ENCODE measurements at places on chromosomes 2 and 18.

DNA sequence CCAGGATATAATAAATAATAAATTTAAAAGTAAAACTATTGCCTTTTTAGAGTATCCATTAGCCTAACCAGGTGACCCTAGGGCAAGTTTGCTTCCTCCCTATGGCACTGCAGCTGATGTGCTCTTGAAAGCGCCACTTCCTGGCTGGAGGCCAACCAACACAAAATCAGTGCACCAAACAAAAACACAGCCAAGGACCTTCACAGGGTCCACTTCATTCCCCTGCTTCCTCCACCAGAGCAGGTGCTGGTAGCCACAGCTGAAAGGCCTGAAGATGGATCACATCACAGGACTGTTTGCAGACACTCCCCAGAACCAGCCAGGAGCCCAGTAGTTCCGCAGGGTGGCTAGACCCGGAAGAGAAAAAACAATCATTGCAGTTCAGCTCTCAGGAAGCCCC lies 108.8 kb downstream of the TWIST2 start:
- DNase-seq, result no peak

- DNase-seq, result no peak
Observed at GRCh38 chr2:217527590-217528202, 475.1 kb downstream of the TNS1 start.

DNA sequence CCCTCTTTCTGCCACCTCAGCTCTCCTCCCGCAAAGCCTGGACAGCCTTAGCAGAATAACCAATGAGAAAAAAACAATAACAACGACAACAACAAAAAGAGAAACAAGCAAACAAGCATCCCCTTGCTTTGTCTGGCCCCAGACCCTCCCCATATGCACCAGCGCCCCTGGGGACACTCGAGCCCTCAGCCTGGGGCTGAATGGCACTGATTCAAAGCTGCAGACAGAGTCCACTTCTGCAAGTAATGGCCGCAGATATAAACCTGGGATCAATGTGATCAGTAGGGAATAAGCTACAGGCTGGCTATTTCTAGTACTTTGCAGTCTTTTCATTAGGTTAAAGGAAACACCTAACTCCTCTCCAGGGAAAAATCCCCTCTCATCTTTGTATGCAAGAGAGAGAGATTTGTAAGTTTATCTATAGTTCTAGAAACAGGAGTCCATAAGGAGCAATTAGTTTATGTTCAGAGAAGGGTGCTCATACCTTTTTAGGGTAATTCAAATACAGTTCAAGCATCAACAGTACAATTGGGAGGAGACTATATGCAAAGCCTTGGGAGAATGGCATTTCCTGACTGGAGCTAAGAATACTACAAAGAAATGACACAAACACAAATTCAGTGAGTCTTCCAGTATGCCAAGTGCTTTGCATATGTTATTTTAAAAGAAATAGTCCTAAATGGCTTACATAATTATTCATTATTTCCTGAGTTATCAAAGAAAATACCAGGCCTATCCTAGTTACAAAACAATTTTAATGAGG lies 122.3 kb upstream of the DDX18 start:
- no peak for DNase-seq

GRCh38 chr2:44769349-44770011 lies 172.0 kb upstream of the SIX3 start:
- no peak for DNase-seq

GRCh38 chr2:129803871-129804270 lies 175.6 kb upstream of the RAB6C start:
- DNase-seq, result no peak

DNA sequence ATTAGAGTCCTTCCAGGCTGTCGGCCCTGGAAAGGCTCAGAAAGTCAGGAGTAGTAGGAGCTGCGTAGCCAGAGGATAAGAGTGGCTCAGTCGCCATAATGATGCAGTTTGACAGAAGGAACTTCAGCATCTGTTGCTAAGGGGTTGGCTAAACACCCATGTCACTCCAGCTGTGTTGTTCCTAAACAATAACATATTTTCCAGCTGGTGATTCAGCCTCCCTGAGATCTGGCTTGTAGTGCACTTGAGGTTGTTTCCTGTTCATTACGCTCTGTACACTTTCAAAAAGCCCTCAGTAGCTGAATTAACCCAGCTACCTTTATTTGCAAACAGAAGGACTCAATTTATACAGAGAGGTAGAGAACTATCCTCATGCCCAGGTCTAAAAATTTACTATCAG lies 39.7 kb upstream of the EPAS1 start:
- no peak for DNase-seq

DNA sequence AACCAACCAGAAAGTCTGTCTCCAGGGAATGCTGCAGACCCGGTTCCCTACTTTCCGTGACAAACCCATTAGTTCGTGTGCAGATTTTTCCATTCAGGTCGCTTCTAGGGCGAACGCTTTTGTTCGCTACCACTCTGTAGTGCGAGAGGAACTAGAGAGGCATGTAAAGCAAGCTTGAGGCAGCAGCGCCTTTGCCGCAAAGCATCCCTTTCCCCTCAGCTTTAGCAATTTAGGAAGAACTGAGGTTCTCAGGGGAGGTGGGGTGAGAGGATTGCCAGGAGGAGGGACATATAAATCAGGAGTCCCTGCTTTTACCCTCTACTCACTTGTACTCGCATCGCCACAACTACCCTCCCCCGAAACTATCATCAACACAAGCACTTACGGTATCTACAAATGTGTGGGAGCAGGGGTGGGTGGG lies 748 bp upstream of the ZNF804A start:
- DNase-seq, result peak; percentile 50

- DNase-seq, result no peak
Observed at GRCh38 chr2:67476809-67477790, 80.0 kb downstream of the ETAA1 start.

- DNase-seq, result no peak
Observed at GRCh38 chr2:111161971-111162370, 41.3 kb downstream of the BCL2L11 start.

GRCh38 chr2:231222318-231223000 lies 24.0 kb downstream of the ARMC9 start:
- no peak for DNase-seq

DNA sequence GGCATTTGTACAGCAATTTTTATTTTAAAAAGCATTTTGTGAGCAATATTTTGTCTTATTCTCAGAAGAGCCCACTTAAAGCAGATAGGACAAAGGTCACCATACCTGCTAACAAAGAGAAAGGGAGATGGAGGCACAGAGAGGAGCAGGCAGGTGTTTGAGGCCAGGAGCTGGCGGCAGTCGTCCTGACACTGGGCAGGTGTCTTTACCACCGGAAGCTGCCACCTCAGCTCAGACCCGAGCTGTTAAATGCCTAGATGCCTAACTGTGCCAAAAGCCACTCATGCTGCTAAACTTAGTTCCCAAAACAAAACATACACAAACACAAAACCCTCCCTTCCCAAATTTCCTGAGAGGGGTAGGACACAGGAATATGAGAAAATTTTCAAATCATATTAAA lies 120.9 kb downstream of the CNTNAP5 start:
- no peak for DNase-seq

- no peak for DNase-seq
Observed at GRCh38 chr18:79733986-79734770, 54.6 kb downstream of the CTDP1 start.

DNA sequence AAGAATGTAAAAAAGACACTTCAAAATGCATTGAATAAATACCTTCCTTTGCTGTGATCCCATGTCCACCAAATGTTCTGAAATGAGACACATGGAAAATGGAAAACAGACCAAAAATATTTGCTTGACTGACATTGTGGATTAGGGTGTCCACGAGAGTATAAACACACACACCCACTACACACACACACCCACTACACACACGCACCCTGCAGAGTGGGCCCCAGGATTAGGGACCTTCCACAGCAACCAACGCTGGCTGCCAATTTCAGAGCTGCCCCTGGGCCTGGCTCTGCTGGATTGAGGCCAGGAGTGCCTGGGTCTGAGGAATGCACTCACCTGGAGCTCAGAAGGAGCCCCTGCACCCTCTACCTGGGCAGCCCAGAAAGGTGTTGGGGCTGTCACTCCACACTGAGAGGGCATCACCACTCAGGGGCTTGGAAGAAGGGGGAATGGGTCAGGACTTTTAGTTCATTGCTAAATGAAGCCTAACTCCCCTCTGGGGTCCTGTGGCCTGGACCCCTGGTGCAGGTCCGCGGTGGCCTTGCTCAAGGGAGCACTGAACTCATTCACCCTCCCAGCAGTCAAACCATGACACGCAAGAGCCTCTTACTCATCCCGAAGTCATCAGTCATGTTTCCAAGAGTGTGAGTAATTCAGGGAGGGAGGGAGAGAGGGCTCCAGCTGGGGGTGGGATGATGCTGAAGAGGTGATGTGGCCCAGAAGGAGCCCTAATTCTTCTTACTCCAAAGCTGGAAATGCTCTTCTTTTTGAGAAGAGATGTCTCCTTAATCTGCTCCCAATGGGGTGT lies 50.2 kb upstream of the PLB1 start:
- no peak for DNase-seq

DNA sequence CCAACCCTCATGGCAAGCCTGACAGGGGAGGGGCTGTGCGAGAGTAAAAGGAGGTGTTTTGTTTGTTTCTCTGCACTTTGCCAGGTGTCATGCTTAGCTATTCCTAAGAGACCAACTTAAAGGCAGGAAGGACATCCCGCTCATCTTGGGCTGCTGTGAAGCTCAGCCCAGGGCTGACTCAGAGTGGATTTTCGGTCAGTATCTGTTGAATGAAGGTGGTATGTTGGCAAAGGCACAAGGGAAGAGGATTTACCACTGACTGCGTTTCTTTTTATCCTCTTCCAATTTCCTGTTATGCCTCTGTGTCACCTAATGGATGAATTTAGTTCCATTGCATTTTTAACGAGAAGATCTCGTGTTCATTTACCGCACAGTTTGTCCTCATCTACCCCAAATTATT lies 18.9 kb downstream of the TRPM8 start:
- DNase-seq, result no peak

GRCh38 chr2:25184254-25184653 lies 15.9 kb upstream of the POMC start:
- no peak for DNase-seq

GRCh38 chr2:36489281-36489680 lies 108.7 kb downstream of the FEZ2 start:
- DNase-seq, result no peak

DNA sequence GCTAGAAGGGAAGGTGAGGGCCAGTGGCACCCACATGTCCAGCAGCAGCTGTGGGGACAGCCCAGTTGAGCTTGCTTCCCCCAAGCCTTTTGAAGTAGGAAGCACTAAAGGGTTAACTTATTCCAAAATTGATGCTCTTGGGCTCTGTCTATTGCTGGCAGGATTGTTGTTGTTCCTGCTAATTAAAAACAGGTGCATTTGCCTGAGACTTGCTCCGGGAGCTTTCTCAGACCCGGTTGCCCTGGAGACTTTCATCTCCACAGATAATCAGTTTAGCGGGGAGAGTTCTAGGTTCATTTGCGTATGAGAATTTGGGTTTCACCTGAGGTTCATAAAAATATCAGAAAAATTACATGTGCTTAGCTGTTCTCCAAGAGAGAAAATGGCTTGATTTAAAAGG lies 277.3 kb downstream of the LRATD1 start:
- DNase-seq, result no peak

DNA sequence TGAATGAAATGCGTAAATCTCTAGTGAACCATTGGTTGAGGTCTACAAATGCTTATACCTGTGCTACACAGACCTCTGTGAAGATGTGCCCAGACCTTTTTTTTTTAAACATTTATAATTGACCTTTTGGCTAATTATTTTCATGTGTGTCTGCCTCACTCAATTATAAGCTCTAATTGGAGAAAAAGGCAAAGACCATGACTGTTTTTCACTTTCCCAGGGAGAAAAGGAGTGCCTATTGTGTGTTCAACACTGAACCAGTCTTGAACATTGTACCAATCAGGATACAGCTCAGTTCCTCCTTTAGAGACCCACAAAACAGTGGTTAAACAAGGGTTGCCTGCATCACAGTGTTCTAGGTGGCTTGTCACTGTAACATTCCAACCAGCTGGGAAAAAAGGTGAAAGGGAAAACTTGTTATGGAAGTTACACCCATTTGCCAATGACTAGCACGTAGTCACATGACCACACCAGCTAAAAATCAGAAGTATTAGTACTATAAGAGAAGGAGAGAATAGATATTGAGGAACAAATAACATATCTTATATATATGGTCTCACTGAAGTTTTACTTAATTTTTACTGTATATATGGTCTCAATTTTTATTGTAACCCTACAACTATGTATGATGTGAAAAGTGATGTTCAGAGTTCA lies 13.4 kb downstream of the TANK start:
- DNase-seq, result no peak

DNA sequence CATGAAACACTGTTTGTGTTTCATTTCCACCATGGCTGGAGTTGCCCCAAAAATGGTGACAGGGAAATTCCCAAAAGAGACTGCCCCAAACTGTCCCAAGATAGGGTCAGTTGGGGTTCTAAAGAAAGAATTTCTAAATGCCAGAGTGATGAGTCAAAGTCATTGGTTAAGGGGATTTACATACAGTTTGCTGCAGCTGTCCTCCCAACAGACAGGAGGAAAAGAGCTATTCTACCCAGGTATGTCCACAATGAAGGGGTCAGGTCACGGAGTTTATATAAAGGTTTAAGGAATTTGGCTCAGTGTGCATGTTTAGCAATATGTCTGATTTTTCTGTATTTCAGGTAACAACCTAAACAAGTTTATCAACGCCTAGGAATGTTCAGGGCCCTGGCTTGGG lies 344.1 kb downstream of the TDRD15 start:
- DNase-seq, result no peak

- peak; percentile 50 for DNase-seq
Observed at GRCh38 chr2:202377207-202377761, 1.2 kb downstream of the BMPR2 start.

DNA sequence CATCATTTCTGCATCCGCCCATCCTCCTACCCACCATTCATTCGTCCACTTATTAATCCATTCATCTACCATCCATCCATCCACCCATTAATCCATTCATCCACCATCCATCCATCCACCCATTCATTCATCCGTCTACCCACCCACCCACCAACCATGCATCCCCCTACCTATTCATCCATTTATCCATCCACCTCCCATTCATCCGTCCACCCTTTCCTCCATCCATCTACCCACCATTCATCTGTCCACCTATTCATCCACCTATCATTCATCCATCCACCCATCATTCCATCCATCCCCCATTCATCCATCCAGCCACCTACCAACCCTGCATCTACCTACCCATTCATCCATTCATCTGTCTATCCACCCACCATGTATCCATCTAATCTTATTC lies 83.5 kb upstream of the MCFD2 start:
- no peak for DNase-seq

GRCh38 chr2:183530333-183530901 lies 406.2 kb downstream of the NUP35 start:
- DNase-seq, result no peak

All from B cell (primary cell).